ENCODE measurements at places on chromosomes 1 and 21. TPM values are rescaled to one million over a fixed set of nuclear protein-coding genes. Genes with fewer than 3 reads are reported as not detected.

GRCh38 chr1:57866998-57867397 is 443.1 kb upstream of the DAB1 start:
- H3K27me3 ChIP-seq: no peaks in the 10 kb centered on the region
- H3K4me1 ChIP-seq: no peaks in the 10 kb centered on the region
- no peak overlapping the region for H3K4me3 ChIP-seq

- peaks cover 24% of the 10 kb centered on the region for H3K27me3 ChIP-seq
Observed at GRCh38 chr1:245650441-245650960, 495.7 kb downstream of the KIF26B start.

DNA sequence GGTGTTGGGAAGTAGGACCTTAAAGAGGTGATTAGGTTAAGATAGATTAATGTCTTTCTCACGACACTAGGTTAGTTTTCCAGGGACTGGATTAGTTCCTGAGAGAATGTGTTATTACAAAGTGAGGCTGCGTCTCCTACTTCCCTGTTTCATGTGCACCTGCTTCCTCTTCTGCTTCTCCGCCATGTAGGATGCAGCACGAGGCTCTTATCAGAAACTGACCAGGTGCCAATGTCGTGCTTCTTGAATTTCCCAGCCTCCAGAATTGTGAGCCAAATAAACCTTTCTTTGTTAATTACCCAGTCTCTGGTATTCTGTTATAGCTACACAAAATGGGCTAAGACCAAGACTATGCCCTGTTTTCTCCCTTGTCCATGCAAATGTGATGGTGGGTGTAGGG is 152.2 kb upstream of the LMO4 start:
- H3K27me3 ChIP-seq: peaks cover 22% of the 10 kb centered on the region
- no peak overlapping the region for H3K27ac ChIP-seq
- H3K4me3 ChIP-seq: no peak overlapping the region
- no peak for DNase-seq
- H3K4me1 ChIP-seq: no peaks in the 10 kb centered on the region
- no peaks in the 10 kb centered on the region for H3K36me3 ChIP-seq

GRCh38 chr21:18117176-18117575 is 127.5 kb upstream of the CHODL start:
- H3K27ac ChIP-seq: no peak overlapping the region
- H3K4me3 ChIP-seq: no peak overlapping the region
- DNase-seq: no peak
- H3K4me1 ChIP-seq: no peaks in the 10 kb centered on the region

GRCh38 chr21:19640964-19641363 is 1237.4 kb upstream of the TMPRSS15 start:
- no peak for DNase-seq
- no peaks in the 10 kb centered on the region for H3K4me1 ChIP-seq
- H3K27me3 ChIP-seq: no peaks in the 10 kb centered on the region
- no peaks in the 10 kb centered on the region for H3K36me3 ChIP-seq
- no peak overlapping the region for H3K27ac ChIP-seq

DNA sequence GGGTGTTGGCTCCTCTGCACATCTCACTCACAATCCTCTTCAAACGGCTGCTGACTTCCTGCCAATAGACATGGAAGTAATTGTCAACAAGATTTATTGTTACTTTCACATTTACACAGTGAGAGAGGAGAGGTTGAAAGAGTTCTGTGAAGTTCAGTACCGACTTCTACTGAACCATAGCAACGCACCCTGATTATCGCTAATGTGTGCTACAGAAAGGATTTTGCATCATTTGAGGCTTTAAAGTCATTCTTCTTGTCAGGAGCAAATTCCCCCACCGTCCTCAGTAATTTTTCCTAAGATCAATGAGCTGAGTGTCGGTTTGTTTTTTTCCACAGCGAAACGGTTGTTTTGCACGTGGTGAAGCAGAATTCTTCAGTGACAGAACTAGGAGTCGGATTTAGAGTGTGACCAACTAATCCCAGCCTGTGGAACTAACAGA is 361.0 kb downstream of the ADGRL2 start:
- H3K4me3 ChIP-seq: peak overlapping the region; percentile 59
- peak overlapping the region; percentile 79 for H3K27ac ChIP-seq
- no peaks in the 10 kb centered on the region for H3K27me3 ChIP-seq
- no peak for DNase-seq
- peaks cover 20% of the 10 kb centered on the region for H3K4me1 ChIP-seq

- no peaks in the 10 kb centered on the region for H3K36me3 ChIP-seq
- no peaks in the 10 kb centered on the region for H3K4me1 ChIP-seq
- H3K27me3 ChIP-seq: no peaks in the 10 kb centered on the region
- no peak for DNase-seq
Observed at GRCh38 chr1:61864489-61864888, 122.2 kb downstream of the PATJ start.

- DNase-seq: no peak
- H3K27ac ChIP-seq: peak overlapping the region; percentile 70
- H3K27me3 ChIP-seq: no peaks in the 10 kb centered on the region
- H3K4me1 ChIP-seq: peaks cover 41% of the 10 kb centered on the region
- no peaks in the 10 kb centered on the region for H3K36me3 ChIP-seq
Observed at GRCh38 chr1:28983509-28984310, 69.3 kb downstream of the EPB41 start.

DNA sequence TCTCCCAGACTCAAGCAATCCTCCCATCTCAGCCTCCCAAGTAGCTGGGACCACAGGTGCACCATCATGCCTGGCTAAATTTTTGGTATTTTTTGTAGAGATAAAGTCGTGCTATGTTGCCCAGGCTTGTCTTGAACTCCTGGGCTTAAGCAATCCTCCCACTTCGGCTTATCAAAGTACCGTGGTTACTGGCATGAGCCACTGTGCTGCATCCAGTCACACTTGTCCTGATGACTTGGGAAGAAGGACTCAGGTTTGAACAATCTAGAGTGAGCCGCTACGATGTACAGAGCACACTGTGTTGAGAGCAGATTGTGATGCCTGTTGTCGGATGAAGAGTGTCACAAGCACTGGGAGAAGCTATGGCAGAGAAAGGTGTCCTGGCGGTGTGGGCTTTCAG is 27.2 kb downstream of the RNF187 start:
- no peaks in the 10 kb centered on the region for H3K4me1 ChIP-seq
- no peak overlapping the region for H3K4me3 ChIP-seq
- DNase-seq: no peak

GRCh38 chr1:20076710-20077461 is 6.9 kb downstream of the PLA2G5 start:
- peaks cover 25% of the 10 kb centered on the region for H3K4me1 ChIP-seq
- no peaks in the 10 kb centered on the region for H3K36me3 ChIP-seq
- H3K27ac ChIP-seq: no peak overlapping the region
- H3K27me3 ChIP-seq: peaks cover 37% of the 10 kb centered on the region

GRCh38 chr1:231422798-231423309 is 767 bp upstream of the EGLN1 start:
- H3K36me3 ChIP-seq: peaks cover 6% of the 10 kb centered on the region
- peak overlapping the region; percentile 84 for H3K4me3 ChIP-seq
- DNase-seq: no peak
- H3K27ac ChIP-seq: peak overlapping the region; percentile 80

DNA sequence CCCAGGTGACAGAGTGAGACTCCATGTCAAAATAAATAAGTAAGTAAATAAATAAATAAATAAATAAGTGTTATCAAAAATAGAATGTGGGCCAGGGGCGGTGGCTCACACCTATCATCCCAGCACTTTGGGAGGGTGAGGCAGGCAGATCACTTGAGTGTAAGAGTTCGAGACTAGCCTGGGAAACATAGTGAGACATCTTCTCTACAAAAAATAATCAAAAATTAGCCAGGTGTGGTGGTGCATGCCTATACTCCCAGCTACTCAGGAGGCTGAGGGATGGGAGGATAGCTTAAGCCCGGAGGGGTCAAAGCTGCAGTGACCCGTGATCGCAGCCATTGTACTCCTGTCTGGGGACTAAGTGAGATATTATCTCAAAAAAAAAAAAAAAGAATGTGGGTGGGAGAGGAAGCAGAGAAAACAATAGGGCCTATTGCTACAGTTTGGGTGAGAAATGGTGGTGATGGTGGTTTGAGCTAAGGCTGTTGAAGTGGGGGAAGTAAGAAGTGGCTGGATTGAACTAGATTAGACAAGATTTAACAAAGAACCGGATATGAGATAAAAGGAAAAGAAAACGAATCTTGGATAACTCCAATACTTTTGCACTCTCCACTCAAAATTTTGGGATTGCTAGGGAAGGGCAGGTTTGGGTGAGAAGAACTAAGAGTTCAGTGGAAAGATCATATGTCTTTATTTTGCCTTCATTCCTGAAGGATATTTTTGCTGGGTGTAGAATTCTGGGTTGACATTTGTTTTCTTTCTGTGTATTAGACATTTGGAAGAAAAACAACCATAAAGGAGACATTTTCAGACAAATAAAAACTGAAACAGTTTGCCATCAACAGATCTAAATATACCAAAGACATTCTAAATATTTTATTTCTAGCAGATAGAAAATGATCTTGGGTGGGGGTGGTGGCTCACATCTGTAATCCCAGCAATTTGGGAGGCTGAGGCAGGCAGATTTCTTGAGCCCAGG is 57.1 kb upstream of the SPOCD1 start:
- peak overlapping the region; percentile 71 for H3K4me3 ChIP-seq
- peaks cover 5% of the 10 kb centered on the region for H3K36me3 ChIP-seq
- H3K4me1 ChIP-seq: peaks cover 14% of the 10 kb centered on the region
- H3K27me3 ChIP-seq: no peaks in the 10 kb centered on the region

DNA sequence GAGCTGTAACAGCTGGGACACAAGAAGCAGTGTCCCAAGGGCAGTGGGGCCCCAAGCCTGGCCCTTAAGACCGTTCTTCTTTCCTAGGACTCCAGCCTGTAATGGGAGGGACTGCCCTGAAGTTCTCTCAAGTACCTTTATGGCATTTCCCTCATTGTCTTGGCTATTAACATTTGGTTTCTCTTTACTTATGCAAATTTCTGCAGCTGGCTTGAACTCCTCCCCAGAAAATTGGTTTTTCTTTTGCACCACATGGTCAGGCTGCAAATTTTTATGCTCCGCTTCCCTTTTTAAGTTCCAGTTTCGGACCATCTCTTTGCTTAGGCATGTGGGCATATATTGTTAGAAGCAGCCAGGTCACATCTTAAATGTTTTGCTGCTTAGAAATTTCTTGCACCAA is 3.1 kb upstream of the MROH9 start:
- H3K27me3 ChIP-seq: peaks cover 7% of the 10 kb centered on the region
- H3K27ac ChIP-seq: no peak overlapping the region
- H3K4me3 ChIP-seq: no peak overlapping the region
- no peaks in the 10 kb centered on the region for H3K4me1 ChIP-seq
- no peaks in the 10 kb centered on the region for H3K36me3 ChIP-seq

- H3K4me1 ChIP-seq: peaks cover 3% of the 10 kb centered on the region
- H3K27me3 ChIP-seq: peaks cover 43% of the 10 kb centered on the region
- no peak overlapping the region for H3K4me3 ChIP-seq
- DNase-seq: no peak
- no peaks in the 10 kb centered on the region for H3K36me3 ChIP-seq
- no peak overlapping the region for H3K27ac ChIP-seq
Observed at GRCh38 chr1:110152133-110152785, 2.0 kb downstream of the SLC6A17 start.

- no peaks in the 10 kb centered on the region for H3K36me3 ChIP-seq
- peaks cover 35% of the 10 kb centered on the region for H3K27me3 ChIP-seq
- H3K4me3 ChIP-seq: no peak overlapping the region
- H3K27ac ChIP-seq: no peak overlapping the region
Observed at GRCh38 chr1:212970085-212970484, 19.7 kb downstream of the VASH2 start.

GRCh38 chr1:39199593-39199992 is 4.9 kb upstream of the MACF1 start:
- no peak for DNase-seq
- no peaks in the 10 kb centered on the region for H3K36me3 ChIP-seq
- peak overlapping the region; percentile 49 for H3K27ac ChIP-seq

DNA sequence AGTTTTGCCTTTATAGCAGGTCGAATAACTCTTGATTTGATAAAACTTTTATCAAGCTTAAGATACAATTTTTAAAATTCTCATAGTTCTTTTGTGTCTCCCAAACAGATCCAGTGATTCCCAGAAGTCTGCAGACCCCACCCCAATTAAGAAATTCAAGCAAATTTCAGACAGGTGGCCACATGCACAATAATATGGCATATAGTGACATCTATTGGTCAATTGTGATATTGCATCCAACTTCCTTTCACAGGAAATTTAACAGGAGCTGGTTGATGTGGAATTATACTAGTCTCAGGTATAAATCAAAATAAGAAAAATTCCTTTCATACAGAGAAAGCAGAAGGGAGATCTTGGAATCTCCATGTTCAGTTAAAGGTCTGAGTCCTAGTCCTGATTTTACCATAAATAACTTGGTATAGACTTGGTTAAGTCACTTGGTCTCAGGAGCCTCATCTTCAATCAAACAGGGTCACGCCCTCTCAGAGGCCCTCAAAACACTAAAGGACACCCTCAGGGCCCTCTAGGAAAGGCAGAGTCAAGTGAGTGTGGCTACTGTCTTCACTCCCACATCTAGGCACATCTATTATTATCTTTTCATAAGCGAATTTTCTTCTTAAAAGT is 24.1 kb downstream of the PIGM start:
- H3K36me3 ChIP-seq: no peaks in the 10 kb centered on the region
- no peak for DNase-seq
- H3K27me3 ChIP-seq: no peaks in the 10 kb centered on the region
- H3K27ac ChIP-seq: no peak overlapping the region
- no peaks in the 10 kb centered on the region for H3K4me1 ChIP-seq

GRCh38 chr1:119853155-119853554 is 41.9 kb upstream of the REG4 start:
- H3K36me3 ChIP-seq: no peaks in the 10 kb centered on the region
- H3K27me3 ChIP-seq: peaks cover 2% of the 10 kb centered on the region
- H3K4me1 ChIP-seq: no peaks in the 10 kb centered on the region
- H3K4me3 ChIP-seq: no peak overlapping the region

- H3K4me1 ChIP-seq: no peaks in the 10 kb centered on the region
- DNase-seq: no peak
- H3K36me3 ChIP-seq: no peaks in the 10 kb centered on the region
- no peak overlapping the region for H3K4me3 ChIP-seq
Observed at GRCh38 chr1:175443332-175443731, 250.8 kb upstream of the KIAA0040 start.

The LGR6 gene
- total RNA-seq: 5.8 TPM

The SLC44A5 gene
- total RNA-seq: 0.14 TPM

The FTCD gene
- total RNA-seq: not detected

The DOP1B gene
- total RNA-seq: 16.3 TPM

The CFHR1 gene
- total RNA-seq: not detected

The WNT3A gene
- not detected for total RNA-seq

The DNAJC28 gene
- 0.52 TPM for total RNA-seq

The IL6R gene
- 4.0 TPM for total RNA-seq

The GALE gene
- 68.1 TPM for total RNA-seq

The KRTAP19-5 gene
- total RNA-seq: not detected

The ATF3 gene
- total RNA-seq: 15.4 TPM
